ENCODE measurements at places on chromosomes 6 and 20.

DNA sequence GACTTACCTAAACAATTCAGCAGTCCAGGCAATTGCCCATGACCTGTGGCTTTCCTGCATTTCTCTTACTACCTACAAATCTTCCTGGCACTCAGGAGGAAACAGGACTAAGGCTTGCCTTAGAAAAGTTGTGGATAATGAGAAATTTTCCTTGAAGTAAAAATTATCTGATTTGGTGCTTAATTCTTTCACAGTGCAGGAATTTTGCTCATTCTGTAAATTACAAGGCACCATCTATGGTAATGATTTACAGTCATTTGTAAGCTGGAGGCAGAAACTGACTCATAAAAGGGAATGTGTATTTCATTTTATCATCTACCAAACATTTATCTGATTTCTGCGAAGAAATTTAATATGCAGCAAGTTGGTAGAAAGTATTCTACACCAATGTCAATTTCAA is 211.5 kb upstream of the FKBP1C start:
- DNase-seq: no peak

DNA sequence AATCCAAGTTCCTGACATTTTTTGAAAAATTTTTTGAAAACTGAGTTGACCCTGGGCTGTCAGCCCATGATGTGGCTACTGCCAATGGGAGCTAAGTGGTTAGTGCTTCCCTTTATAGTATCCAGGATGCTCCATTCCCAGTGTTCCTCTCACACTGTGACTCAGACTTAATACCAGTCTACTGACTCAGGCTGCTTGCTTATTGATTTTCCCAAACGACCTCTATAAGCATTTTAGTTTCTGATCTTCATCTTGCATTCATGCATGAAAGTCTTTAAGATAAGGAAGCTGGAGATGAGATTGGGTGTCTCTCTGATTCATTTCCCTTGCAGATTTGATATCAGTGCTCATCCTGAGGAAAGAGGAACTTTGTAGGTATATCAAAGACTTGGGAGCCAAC is 560.0 kb downstream of the TBC1D32 start:
- DNase-seq: peak; percentile 79

DNA sequence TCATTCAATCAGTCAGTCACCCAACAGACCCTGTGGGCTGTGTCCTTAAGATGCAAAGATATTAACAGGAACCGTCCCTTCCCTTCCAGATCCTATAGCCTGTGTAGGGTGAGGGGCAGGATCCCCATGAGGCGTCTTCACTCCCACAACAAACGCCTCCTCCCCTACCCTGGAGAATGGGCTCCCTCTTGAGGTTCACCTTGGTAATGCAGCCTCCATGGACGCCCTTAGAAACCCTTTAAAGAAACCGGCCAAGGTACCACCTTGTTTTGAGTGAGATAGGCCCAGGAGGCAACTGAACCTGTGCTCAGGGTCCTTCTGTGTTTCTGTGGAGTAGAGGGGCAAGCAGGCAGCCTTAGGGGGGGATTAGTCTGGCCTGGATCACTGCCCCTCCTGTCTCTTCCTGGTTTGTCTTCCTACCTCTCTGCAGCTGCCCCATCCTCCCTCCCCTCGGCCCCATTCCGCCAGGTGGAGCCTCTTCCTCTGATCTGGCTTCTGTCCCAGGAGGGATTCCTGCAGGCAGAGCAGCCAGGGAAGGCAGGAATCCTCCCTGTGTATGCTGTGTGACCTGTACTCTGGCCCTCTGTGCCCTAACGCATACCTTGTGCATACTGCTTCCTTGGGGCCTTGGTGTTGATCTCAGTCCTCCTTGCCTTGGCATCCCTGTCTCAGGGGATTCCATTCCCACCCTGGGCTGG is 6.6 kb upstream of the GUCA1A start:
- DNase-seq: peak; percentile 71

DNA sequence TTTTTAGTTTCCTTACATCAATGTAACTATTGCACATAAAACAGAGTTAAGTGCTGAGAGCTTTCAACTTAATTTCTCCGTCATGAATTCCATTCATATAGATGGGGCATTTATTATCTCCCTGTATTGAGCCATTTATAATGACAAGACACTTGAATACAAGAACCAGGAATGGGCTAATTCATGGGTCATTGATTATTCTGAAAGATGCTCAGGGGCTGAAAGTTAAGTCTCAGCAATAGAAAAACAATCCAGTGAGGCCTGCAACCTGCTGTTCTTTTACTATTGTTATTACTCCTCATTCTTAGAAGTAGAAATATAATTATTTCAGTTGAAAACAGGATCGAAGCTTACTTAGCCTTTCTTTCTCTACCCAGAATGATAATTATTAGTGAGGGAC is 307.7 kb downstream of the MMUT start:
- DNase-seq: no peak
